ENCODE measurements at places on chromosomes 6 and 20.

- DNase-seq = no peak
Measured at GRCh38 chr20:40584130-40584809, 104.8 kb downstream of the MAFB start.

GRCh38 chr6:110485491-110485890 lies 9.1 kb upstream of the SLC22A16 start:
- DNase-seq = no peak

DNA sequence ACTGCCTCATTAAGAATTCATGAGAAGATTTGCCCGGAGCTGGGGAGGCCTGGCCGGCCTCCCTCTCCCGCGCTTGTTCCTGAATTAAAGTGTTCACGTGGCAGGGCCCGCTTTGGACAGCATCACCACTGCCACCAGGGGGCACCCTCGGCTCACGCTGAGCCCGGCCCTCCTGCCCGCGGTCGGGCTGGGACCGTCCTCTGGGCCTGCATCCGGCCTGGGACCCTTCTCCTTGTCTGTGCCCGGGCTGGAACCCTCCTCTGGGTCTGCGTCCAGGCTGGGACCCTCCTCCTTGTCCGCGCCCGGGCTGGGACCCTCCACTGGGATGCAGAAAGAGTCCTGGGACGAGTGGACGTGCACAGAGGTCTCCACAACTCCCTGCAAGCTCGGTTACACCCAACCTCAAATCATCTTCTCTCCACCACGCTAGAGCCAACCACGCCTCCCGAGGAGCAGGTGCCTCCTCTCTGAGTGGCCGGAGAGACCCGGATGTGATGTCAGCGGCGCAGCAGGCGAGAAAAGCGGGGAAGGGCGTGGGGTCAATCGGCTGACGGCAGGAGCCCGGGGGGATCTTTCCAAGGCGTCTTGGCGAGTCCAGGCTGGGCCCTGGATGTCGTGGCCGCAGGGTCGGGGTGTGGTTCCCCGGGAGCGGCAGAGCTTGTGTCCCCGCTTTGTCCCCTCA lies 50.9 kb upstream of the DACT2 start:
- peak; percentile 87 for DNase-seq

DNA sequence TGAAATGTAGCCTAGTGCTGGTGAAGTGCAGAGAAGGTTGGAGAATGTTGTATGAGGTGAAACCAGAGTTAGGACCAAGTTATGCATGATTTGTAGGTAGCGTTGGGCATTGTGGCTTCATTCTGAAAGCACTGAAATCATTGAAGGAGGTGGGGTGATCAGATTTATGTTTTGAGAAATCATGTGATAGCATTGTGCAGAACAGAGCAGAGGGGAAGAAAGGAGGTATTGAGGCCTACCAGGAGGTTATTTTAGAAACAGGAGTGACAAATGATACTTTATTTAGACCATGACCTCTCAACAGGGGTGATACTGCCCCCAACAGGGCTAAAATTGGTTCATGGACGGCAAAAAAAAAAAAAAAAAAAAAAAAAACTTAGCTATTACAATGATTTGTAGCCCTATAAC lies 15.6 kb upstream of the HMGN3 start:
- peak; percentile 59 for DNase-seq

DNA sequence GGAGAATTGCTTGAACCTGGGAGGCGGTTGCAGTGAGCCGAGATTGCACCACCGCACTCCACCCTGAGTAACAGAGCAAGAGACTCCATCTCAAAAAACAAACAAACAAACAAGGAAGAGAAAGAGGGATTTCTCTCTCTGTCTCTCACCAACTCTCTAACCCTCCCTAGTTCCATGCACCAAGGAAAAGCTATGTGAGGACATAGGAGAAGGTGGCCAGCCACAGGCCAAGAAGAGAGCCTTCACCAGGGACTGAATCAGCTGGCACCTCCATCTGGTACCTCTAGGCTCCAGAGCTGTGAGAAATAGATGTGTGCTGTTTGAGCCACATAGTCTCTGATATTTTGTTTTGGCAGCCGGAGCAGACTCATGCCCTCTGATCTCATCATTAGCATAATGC lies 9.0 kb upstream of the FAM110A start:
- no peak for DNase-seq

DNA sequence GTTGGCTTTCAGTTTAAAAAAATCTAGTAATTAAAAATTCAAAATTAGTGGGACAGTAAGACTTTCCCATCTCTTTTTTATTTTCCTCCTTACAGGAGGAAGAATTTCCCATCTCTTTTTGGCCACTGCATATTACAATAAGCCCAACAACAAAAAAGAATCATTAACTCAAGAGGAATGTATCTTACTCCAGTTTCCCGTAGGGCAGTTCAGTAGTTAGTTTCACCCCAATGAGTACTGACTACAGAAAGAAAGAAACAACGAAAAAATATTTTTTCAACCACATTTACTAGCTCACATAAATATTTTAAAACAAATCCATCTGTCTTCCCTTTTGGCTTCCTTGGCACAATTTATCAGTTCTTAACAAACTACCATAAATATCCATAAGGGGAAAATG lies 14.9 kb upstream of the BLOC1S5 start:
- DNase-seq = no peak

DNA sequence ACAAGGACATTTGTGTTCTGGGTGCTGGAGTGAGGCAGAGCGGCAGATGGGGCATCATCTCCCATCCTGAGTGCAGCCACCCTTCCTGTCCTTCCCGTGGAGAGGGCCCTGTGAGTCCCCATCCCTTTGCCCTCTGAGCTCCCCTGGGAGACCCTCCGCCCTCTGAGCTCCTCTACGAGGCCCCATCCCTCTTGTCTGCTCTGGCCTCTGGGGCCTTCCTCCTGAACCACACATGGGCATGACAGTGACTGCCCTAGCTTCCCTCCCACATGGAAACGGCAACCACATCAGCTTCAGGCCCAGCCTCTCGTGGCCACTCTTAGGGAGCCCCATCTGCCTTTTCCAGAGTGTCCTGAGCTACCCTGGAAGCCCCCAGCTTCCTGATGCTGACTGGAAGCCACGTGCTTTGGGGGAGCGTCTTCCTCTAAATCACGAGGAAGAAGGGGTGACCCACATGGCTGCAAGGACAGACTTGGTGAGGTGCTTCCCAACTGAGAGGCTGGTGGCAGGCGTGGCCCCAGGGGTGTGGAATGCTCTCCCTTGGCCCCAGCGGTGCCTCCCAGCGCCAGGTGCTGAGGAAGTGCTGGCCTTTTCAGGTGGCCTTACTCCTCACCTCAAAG lies 52.6 kb downstream of the GINS1 start:
- no peak for DNase-seq

DNA sequence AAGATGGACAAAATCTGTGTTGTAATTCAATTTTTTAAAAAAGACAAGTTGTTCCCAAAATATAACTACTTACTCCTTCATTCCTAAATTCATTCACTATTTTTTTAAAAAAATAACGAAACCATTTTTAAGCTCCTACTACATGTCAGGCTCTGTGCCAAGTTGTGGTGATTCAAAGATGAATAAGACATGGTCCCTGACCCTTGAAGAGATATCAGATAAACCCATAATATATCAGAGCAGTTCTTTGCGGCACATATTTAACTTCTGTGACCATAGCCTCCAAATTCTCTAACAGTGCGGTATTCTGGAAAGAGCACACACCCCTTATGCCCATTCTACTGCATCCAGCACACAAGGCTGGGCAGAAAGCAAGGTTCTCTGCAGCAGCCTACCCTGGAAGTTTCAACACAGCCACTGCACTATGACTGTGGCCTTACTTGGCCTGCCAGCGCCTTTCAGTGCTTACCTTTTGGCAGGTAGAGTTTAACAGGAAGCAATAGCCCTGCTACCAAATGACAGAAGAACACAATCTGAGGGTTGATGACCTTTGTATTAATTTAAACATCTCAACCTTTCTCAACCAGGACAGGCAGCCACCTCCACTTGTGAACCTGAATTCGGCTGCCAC lies 406.5 kb downstream of the BTBD9 start:
- DNase-seq = no peak
